Thoracic aorta (tissue), 2 donors: ENCODE measurements at places on chromosomes 6 and 20.

GRCh38 chr6:88512951-88513350, 346.8 kb upstream of the CNR1 start:
- no peak for DNase-seq

GRCh38 chr6:87799651-87800050, 97.6 kb upstream of the AKIRIN2 start:
- DNase-seq = no peak

DNA sequence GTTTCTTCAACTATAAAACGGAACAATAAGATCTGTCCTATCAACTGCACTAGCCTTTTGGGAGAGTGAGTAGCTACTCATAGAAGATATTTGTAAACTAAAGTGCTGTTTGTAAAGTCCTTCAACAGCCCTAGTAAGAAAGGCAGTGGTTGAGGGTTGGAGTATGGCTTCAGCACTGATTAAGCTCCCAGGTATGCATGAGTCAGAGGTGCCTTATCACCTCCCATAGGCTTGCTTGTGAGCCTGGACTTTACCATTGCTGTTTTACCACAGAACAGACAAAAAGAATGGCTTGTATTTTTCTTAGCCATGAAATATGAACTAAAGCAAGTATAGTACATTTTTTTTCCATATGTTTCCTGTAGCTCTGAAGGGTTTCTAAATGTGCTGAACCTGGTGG, 44.1 kb downstream of the SAMD3 start:
- no peak for DNase-seq

DNA sequence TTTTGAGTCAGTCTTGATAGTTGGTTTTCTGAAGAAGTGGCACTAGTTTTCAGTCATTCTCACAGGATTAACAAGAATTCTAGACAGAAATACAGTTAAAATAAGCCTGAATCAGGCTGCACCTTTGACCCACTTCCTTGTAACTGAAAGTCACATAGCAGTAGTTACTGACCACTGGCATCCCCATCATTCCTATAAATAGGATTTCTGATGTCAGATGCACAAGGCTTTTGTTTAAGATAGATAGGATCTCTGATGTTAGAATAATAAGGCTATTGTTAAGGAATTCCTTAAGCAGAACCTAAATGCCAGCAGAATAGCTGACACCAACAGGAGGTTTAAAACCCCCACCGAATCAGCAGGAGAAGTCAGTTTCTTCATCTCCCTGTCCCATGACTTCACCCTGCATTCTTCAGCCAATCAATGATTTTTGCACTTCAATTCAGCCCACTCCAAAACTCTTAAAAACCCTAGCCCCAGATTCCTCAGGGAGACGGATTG, 30.6 kb upstream of the ZBTB24 start:
- DNase-seq = no peak

DNA sequence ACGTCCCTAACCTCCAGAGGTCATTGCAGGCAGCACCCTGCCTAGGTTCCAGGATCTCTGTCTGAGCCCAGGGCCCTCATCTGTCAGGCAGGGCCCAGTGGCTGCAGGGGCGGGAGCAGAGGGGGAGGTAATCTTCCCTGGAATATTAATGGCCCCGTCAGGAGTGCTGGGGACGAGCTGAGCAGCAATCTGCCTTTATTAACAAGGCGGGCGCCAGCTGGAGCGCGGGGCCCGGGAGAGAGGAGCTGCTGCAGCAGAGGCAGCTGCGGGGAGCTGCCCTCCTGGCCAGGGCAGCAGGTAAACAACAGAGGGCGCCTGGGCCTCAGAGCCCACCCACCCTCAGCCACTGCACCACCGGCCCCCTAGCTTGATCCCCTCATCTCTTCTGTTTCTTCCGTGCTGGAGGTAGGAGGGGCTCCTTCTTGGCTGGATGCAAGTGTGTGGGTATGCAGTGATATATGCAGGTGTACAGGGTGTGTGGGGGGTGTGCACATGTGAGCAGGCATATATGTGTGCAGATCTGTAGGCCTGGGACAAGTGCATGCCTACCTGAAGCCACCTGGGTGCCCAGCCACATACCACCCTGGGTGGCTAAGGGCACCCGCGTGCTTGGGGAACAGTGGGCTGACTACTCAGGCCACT, 131.8 kb upstream of the MLN start:
- no peak for DNase-seq

- DNase-seq = no peak
Measured at GRCh38 chr6:119879731-119880130, 530.2 kb upstream of the MAN1A1 start.

- DNase-seq = no peak
Measured at GRCh38 chr6:20583444-20583800, 49.2 kb downstream of the CDKAL1 start.

DNA sequence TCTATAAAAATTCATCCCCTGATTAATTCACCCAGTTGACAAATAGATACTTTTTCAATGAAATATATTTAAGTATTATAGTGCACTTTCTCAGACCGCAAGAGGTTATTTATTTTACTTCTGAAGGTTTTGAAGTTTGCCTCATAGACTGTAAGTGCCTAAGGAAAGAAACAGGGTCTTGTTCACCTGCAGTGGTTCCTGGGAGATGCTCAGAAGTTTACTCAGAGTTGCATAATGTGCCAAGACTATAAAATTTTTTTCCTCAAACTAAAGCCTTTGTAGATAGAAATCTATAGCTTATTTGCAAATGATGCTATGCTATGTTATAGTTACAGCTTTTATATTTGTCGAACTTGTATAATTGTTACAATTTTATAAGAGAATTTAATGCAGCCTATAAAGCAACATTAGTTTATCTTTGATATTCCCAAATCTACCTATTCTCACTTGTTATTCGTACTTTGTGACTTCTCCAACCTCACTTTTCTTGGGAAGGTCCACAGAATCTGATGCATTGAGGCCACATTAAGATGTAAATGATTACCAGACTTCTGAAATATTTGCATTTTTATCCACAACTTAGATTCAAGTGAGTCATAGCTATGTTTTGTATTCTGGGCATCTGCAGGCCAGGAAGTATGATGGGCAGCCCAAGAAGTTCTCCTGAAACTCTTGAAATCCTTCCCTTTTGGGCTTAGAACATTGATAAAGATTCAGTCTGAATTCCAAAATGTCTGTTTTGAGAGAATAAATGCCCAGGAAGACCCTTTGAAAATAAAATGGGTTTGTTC, 35.7 kb downstream of the KCNQ5 start:
- no peak for DNase-seq

- no peak for DNase-seq
Measured at GRCh38 chr20:36666181-36666740, 20.3 kb upstream of the SLA2 start.

DNA sequence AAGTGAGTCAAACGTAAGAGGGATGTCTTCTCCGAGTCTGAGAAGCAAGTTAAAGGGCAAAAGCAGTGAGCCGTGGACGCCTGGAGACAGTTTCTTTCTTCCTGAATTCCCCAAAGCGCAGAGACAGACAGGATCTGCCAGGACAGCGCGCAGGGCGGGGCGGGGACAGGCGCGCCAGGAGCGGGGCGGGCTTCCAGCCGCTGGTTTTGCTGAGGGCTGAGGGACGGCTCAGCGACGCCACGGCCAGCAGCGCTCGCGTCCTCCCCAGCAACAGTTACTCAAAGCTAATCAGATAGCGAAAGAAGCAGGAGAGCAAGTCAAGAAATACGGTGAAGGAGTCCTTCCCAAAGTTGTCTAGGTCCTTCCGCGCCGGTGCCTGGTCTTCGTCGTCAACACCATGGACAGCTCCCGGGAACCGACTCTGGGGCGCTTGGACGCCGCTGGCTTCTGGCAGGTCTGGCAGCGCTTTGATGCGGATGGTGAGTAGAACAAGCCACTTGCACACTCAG, at the start of gene SCGN:
SCGN (plus strand) TSS at position 209 of the 509 bp plus-strand sequence; CDS start at position 398, 189 bp downstream.
- peak; percentile 3 for DNase-seq

DNA sequence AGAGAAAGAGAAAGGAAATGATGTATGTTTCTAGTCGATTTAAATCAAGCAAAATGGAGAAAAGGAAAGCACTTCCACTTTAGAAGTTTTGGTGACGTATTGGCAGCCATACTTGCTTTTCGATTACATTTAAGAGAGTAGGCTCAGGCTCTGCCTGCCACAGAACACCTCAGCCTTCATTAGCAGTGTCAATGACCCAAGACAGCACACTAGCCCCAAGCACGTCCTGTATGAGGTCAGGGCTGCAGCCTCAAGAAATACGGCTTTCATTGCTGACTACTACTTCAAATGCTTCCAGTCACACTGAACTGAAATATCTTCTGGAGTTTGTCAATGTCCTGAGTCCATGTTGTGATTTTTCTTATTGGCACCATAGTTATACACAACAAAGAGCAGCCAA, 285.3 kb downstream of the EYA4 start:
- no peak for DNase-seq

GRCh38 chr6:15310680-15311079, 64.8 kb downstream of the JARID2 start:
- no peak for DNase-seq
